Stimulated activated CD8-positive, alpha-beta memory T cell treated with anti-CD3 and anti-CD28 coated beads, Interleukin-4, amount 100 ng/mL, for 4 hours (primary cell): ENCODE measurements at places on chromosomes 5 and 9.

DNA sequence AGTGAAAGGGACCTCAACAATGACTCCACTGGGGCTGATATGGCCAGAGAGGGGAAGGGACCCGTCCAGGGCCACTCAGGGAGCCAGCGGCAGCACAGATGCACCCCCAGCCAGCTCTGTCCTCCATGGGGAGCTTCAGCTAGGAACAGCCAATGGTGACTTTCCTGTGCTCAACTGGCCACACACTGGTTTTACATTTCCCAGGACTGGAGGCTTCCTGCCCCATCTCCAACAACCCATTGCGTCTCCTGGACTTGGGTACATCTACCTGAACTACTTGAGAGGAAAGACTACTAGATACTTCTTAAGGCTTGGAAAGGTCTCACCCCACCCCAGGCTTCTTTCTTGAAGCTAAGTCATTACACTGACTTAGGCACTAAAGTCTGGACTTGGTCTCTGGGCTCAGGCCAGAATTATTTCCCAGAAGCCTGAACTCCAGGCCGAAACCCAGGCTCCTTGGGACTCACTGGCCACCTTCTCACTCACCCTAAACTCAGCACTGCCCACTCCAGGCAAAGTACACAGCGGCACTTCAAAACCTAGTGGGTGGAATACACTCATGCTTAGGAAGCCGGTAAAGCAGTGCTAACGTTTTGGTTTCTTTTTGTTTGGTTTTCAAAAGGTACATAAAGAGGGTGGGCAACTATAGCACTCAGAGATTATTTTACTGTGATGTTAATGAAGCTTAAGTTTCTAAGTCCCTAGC, 1.5 kb downstream of the IGFBPL1 start:
- no peak for DNase-seq

GRCh38 chr9:130411566-130411915, 33.2 kb upstream of the ASS1 start:
- DNase-seq: no peak

GRCh38 chr5:31237174-31237573, 43.7 kb downstream of the CDH6 start:
- no peak for DNase-seq

DNA sequence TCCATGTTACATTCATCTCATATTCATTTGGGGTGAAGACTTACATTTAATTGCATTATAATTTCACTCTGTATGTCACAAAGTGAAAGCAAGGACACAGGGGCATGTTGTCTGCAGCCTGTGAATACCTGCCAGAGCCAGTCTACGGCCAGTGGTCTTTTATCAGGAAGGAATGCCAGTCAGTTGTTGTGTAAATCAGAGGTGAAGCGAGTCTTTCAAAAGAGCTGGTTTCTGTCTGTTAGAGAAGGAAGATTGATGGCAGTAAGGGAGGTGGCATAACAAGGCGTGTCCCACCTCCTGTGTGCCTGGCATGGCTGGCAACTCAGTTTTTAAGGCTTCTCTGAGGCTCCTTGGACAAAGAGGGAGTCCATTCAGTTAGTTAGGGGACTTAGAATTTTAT, 18.1 kb upstream of the SYK start:
- no peak for DNase-seq

GRCh38 chr5:81023261-81023970, 63.3 kb downstream of the RASGRF2 start:
- DNase-seq: no peak

DNA sequence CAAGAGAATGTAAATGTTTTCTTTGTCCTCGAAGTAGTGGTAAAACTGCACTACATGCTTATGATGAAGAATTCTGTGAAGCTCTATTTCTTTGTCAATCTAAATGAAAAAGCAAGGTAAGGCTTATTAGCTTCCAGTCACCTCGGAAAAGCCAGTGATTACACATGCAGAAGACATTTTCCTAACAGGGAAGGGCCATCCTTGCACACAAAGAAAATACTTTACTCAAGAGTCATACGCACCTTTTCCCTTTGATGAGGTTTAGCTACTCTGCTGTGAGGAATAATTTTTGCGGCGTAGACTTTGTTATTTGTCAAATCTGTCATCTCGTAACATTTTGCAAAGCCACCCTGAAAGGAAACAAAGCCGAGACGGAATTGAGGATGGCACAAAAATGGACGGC, 1.1 kb downstream of the PLK2 start:
- no peak for DNase-seq

- no peak for DNase-seq
These were observed 16.5 kb upstream of the CXXC5 start for GRCh38 chr5:139631520-139632165.

DNA sequence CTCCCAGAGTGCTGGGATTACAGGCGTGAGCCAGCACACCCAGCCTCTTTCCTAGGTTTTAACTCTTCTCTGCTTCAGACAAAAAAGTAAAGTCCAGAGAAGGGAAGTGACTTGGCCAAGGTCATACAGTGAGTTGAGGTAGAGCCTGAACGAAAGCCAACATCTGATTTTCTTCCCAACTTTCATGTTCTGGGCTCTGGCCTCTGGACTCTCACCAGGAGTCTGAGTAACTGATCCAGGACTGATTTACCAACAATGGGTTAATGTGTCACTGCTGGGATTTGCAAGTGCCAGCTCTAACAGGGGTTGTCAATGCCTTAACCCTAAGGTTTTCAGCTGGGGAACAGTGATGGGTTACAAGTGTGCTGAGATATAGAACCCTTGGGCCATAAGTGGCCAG, 32.2 kb upstream of the LARP1 start:
- no peak for DNase-seq

DNA sequence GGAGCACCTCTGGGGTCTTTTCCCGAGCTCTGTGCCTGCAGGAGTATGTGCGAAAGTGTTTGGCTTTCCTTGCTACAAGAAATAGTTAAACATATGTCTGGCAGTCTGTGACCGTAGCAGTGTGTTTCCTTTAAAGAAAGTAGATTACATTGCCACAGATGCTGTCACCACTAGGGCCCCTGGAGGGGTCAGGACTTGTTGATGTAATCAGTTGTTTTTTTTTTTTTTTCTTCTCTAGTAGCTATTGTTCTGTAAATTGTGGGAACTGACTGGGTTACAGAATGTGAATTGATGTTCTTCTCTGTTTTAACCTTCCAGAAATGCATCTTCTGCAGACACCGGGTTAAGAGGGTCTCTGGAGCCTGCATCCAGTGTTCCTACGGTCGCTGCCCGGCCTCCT, 345.6 kb downstream of the KDM4C start:
- no peak for DNase-seq

GRCh38 chr5:84197538-84197937, 187.1 kb downstream of the EDIL3 start:
- DNase-seq: no peak

DNA sequence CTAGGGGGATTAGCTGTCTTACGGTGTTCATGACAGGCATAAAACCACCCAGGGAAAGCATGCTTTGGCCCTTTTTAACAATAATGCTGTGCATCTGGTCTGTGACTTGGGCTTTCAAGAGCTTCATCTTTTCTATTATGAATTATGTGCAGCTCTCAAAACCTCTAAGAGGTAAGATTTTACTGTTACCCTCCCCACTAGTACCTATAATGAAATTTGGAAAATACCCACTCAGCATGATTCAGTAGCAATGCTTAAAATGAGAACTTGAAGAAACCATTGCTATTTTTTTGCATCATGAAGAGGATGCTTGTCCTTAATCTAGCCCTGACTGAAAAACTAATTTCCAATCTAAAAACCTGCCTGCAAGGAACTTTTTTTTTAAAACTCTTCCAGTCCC, 5.8 kb upstream of the LHFPL2 start:
- DNase-seq: no peak

GRCh38 chr9:12538842-12539579, 154.2 kb upstream of the TYRP1 start:
- DNase-seq: no peak

- DNase-seq: no peak
These were observed 56.9 kb upstream of the TRIO start for GRCh38 chr5:14086261-14086660.

GRCh38 chr5:55481293-55481855, 53.4 kb downstream of the PLPP1 start:
- no peak for DNase-seq

- peak; percentile 20 for DNase-seq
These were observed 48.9 kb downstream of the CXXC5 start for GRCh38 chr5:139696894-139697658.

DNA sequence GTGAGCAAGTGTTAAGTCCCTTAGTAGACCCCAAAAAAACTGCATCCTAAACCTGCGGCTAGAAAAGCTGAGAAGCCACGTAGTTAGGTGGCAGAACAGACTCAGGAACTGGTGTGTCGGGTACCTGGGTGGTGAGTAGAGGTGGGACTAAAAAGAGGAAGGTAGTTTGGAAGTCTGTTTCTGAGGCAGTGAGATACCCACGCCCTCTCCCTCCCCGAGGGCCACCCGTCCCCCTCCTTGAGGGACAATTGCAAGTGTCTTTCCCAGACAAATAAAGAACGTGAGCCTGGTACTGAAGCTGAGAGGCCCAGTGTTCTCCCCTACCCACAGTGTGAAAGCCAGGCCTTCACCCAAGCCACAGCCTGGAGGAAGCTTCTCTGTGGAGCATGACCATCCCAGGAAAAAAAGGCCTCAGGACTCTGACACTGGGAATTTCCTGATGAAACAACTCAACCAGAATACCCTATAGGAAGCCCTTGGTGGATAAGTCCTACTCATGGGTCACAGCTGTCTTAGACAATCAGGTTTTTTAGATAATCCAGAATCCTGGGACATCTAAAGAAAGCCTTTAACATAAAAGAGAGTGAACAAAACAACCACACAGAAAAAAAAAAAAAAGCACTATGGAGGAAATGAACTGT, 7.0 kb upstream of the CD74 start:
- no peak for DNase-seq

DNA sequence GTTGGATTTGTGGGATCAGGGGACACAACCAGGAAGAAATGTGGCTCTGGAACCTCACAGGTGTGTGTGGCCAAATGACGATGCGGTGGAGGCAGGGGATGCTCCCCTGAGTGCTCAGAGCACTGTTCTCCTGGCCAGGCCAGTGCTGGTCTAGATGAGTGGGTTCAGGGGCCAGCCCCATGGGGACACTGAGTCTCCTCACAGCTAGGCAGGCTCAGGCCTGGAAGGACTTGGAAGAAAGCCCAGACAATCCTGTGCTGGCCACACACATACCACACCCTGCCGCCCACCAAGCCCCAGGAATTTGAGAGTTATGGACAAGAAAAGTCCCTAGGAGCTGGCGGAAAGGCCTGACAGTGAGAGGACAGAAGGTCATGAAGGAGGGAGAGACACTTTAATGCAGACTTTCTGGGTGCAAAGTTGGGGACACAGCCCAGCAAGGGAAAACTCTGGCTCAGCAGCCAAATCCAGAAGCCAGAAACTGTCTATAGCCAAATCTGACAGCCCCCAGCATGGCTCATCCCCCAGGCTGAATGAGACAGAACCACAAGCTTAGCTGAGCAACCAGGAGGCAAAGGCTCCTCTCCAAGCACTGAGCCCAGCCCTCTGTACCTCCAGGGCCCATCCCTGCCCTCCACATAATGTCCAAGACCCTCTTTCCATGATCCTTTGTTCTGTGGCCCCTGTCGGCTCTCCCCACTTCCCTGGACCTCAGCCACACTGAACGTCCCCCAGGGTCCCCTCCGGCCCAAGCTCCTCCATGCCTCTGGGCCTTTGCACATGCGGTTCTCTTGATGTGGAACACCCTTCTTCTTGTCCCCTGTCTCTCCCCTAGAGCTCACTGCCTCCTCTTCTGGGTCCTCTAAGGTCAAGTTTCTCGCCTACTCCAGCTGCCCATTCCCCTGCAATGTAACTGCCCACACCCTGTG, 22.4 kb downstream of the LHX6 start:
- DNase-seq: no peak

DNA sequence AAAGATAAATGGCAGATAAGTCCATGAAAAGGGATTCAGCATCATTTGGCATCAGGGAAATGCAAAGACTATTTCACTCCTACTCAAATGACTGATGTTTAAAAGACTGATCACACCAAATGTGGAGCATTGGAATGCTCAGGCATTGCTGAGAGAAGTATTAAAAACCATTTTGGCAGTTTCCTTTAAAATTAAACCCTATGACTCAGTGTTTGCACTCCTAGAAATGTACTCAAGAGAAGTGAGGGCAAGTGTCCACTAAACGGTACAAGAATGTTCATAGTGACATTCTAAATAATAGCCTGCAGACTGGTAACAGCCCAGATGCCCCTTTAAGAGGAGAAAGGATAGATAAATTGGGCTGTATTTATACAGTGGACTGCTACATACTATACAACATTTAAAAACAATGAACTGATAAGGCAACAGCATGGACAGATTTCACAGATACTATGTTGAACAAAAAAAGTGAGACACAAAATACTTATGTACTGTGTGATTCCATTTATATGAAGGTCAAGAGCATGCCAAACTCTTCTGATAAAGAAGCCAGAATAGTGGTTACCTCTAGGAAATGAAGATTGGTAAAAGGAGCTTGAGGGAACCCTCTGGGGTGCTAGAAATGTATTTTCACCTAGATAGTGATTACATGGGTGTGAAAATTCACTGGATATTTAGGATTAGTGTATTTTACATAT, 24.6 kb downstream of the APC start:
- DNase-seq: no peak

DNA sequence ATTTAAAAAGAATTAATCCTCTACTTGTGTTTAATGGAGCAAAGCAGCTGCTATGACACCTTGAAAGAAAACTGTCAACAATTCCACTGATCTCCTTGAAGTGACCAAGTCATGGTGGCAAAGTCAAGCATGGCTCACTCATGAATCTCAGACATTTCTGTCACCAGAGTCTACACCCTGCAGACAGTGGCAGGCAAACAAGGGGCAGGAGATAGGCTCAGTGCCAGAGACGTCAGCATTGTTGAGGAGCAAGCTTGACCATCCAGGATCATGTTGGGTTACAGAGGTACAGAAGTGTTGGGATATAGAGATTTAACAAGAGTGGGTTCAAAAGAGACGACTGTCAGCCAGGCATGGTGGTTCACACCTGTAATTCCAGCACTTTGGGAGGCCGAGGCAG, 16.1 kb upstream of the VPS13A start:
- DNase-seq: no peak

GRCh38 chr5:140791089-140791488, 3.6 kb upstream of the PCDHA2 start:
- no peak for DNase-seq

- no peak for DNase-seq
These were observed 170.5 kb downstream of the TLE4 start for GRCh38 chr9:79742110-79742721.

DNA sequence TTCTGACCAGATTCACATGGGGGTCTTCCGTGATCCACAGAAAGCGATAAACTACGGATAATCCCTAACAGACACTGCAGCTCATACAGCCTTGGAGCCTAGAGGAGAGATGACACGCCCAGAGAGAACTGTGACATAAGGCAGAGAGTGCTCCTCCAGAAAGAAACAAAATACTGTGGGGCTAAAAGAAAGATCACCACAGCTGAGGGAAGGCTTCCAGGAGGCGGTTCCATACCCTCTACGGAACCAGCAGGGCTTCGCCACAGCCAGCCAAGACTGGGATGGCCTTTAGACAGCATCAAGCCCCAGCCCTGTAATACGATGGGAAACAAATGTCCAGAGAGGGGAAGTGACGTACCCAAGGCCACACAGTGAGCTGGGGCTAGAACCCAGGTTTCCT, 19.3 kb downstream of the GPX3 start:
- no peak for DNase-seq
